ENCODE measurements at places on chromosomes 2 and 18.

DNA sequence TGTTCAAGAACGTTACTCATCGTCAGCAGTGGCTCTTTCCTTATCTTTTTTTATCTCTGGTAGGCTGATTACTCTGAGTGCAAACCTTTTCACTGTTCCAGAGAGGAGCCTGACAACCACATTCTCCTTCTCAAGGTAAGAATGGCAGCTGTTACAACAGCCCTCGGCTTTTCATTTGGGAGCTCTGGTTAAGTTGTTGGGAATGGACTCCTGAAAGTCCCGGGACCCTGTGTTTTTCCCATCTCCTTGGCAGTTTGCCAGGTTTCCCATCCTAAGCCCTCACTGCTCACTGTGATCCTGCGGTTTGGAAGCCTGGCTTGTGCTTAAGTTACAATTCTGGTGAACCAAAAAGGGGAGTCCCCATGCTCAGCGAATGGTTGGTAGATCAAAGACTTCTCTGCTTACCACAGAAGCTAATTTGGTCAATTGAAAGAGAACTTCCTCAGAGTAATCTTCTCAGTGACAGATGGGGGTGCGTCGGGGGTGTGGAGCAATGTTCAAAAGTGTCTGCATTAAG, 122.3 kb downstream of the LYPD6B start:
- no peak for DNase-seq

GRCh38 chr2:215105607-215106354, 32.6 kb downstream of the ABCA12 start:
- no peak for DNase-seq

DNA sequence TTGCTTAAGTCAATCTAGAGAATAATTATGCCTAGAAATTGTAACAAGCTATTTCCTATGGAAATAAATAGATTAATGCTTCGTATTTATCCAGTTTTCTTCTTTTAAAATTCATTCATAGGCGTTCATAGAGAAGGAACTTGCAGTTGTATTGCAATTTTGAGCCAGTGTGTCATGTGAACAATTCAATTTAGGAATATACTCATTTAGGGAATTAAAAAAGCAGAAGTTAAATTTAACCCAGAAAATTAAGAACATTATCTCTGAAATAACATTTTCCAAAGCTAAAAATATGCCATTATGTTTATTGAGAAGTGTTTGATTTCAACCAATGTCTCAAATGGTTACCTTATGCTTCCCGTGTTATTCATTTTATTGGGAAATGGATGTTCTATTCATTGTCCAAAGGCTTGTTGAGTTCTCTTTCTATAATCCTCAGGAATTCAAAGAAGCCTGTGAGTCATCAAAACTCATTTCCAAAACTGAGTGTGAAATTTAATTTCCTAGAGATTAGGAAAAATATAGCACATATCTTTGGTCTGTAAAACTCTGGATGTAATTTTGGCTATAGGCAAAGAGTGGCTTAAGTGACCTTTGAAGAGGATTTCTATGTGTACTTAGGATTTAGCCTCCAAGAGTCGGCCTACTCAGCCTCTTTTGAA, 99.7 kb downstream of the SLC8A1 start:
- DNase-seq: no peak

DNA sequence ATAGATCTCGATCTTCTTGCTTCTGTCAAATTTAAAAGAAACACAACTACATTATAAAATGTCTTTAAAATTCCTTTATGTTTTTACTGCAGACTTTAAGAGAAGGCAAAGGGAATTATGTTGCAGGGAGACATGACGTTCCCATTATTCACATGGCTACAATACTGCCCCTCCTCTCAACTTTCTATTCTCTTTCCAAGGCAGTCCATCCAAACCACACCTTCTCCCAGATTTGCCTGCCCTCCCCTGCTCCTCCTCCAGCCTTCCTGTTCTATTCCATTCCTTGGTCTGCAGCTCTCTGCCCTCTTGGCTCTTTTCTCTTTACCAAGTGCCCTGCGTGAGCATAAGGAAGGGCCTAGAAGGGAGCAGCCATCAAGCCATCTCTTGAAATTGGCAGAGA, 61.3 kb downstream of the NABP1 start:
- no peak for DNase-seq

- DNase-seq: no peak
These were observed 84.9 kb downstream of the RHOB start for GRCh38 chr2:20531633-20532262.

DNA sequence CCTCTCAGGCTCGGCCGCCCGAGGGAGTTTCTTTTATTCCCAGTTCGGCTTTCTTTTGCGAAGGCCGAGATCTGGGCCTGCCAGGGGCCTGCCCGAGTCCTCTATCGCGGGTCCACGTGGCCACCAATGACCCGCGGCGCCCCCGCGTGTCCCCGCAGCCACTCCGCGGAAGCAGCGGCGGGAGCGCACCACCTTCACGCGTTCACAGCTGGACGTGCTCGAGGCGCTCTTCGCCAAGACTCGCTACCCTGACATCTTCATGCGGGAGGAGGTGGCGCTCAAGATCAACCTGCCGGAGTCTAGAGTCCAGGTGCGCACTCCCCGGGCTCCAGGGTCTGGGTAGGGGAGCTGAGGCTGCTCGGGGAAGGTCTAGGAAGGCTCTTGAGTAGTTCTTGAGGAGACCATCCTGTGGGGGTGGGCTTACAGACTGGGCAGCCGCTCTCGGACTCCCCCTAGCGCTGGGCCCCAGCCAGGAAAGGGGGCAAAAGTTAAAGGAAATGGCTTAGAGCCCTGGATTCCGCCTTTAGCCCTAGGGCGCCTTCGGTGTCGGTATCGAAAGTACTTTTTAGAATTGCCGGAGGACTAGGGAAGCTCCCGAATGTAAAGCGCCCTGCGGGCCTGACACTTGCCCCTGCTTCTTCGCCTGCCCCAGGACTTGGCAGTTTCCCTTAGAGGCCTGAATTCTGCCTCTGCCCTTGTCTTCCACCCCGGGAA, 3.4 kb downstream of the OTX1 start:
- DNase-seq: no peak

DNA sequence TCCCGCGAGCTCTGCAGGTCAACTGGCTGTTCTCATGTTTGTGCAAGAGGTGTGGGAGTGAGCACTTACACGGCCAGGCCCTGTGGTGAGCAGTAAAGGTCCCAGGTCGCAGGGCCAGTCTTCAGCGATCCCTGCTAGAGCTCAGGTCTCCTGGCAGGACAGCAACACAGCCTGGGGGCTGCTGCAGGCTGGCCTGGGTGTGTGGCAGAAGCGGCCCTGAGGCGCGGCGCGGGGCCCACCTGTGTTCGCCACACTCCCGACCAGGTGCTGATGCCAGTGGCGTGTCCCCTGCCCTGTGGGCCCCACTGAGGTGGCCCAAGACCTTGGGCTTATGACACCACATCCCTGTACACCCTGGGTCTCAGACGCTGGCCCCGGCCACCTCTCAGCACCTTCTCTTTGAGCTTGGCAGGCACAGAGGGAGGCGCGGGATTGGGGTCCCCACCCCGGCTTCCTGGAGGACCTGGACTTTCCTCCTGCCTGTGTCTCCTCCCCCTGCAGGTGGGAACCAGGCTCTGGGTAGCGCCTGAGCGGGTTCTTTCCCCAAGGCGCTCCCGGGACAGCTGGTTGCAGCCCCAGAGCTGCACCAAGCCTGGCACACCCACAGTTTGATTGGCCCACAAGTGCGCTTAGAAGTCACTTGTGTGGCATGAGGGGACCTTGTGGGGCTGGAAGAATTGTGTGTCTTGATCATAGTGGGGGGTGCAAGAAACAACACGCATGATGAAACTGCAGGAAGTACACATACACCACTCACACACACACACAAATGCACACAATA, 59.2 kb downstream of the TWIST2 start:
- DNase-seq: peak; percentile 41

- no peak for DNase-seq
These were observed 14.6 kb upstream of the HNRNPLL start for GRCh38 chr2:38617301-38617700.
